ENCODE measurements at places on chromosomes 3 and 15.

DNA sequence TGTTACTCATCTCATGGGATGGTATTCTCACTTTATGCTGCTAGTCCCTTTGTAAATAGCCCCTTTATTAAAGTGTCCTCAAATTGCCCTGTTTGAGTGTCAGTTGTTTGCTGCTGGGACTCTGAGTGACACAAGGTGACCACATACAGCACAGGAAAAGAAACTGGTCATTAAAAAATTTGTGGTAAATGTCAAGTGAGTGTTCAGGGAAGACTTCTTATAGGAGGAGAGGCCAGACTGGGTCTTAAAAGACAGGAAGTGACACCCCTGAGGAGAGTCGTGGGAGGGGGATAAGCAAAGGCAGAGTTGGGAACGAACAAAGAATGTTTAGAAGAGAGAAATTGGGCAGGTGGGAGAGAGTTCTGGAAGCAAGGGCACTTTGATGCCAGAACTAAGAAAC, 35.2 kb downstream of the CCR3 start:
- no peak for DNase-seq

DNA sequence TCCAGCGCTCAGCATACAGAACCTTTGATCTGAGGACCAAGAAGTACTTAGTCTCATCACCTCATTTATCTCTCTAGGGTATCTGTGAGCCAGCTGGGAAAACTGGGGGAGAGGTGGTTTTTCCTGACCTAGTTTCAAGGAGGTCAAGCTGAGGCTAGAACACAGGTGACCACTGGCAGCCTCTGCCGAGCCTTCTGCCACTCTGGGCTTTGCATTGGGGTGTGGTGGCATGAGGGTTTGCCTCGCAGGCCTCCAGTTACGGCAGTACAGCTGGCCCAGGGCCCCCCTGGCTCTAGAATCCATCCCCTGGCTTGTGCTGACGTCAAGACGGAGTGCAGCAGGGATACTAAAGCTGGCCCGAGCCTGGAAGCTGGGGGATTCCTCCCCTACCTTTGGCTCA, 34.7 kb upstream of the CDCP1 start:
- no peak for DNase-seq

- no peak for DNase-seq
These were observed 24.3 kb downstream of the EFCAB12 start for GRCh38 chr3:129404130-129404529.

- no peak for DNase-seq
These were observed 130.3 kb upstream of the CDIN1 start for GRCh38 chr15:36449084-36449661.

- DNase-seq = peak; percentile 12
These were observed 28.9 kb upstream of the KLHL6 start for GRCh38 chr3:183584246-183584913.

DNA sequence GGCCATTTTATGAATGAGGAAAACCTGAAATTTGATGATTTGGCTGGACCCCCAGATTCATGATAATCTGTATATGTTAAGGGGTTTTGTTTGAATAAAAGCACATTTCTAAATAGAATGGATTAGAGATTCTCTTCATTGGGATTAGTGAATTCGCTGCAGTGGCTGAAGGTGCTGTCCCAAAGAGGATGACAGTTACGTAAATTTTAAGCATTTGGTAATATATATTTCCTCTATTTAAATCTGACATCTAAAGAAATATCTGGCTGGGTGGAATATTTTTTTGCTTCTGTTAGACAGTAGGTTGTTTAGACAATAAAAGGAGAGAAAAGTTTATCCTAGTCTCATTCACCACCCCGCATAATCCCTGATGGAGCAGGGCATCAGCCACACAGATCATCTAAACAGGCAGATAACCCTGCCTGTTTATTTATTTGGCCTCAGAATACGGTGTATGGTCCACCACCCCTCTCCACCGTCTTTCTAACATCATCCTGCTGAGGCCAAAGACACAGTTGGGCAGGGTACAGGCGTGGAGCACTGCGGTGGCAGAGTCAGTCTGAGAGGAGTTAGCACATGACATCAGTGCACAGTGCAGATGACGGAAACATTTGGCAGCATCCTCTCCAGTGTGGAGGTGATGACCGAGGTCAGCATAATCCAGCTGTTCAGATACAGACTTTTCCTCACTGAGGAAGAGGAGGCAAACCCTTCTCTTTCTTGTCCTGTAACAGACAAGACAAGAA, 20.4 kb upstream of the NFKBIZ start:
- DNase-seq = no peak

- no peak for DNase-seq
These were observed 172.6 kb upstream of the BHLHE40 start for GRCh38 chr3:4806535-4807108.

DNA sequence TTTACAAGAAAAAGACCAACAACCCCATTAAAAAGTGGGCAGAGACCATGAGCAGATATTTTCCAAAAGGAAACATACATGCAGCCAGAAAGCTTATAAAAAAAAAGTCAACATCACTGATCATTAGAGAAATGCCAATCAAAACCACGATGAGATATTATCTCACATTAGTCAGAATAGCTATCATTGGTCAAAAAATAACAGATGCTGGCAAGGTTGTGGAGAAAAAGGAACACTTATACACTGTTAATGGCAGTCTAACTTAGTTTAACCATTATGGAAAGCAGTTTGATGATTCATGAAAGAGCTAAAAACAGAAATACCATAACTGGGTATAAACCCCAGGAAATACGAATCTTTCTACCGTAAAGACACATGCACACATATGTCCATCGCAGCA, 76.3 kb downstream of the SUCNR1 start:
- no peak for DNase-seq

DNA sequence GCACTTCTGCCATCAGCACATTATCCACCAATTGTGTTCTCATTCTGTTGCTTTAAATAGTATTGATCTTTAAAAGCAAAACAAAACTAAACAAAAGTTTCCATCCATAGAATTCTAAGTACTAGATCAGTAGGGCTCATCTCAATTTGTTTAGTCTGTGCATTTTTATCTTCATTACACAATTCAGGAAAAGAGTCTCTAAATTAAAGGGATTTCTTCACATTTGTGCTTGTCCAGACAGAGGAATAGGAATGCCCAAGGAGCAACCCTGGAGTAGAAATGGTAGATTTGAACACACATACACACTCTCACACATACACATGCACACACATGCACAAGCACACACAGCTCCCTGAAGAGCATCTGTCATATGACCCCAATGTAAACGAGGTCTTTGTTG, 21.4 kb downstream of the LMCD1 start:
- DNase-seq = no peak

DNA sequence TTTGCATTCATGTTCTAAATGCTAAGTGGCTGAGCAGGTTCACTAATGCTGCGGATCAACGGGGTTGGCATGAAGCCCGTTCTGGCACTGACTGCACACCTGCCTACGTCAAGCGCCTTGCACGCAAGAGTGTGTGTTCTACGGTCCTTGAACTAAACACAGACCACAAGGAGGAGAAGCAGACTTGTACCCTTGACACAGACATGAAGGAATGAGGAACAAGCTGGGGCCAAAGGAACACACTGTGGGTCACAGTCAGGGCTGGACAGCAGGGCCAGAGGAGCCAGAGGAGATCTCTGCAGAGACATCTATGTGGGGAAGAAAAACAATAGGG, 48.0 kb upstream of the LDHAL6B start:
- DNase-seq = no peak

DNA sequence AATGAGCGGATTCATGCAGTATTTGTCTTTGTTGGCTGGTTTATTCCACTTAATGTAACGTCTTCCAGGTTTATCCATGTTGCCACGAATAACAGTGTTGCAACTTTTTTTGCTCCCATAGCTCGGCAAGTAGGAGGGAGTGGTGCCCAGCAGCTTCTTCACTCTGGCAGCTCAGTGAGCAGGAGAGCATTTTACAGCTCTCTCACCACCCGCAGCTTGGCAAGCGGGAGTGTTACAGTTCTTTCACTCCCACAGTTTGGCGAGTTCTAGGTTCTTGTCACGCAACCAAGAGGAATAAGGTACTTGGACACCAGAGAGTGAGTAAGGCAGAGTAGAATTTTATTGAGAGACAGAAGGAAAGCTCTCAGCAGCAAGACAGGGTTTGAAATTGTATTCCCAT, 935.2 kb downstream of the TBL1XR1 start:
- no peak for DNase-seq

All from anterior cingulate cortex (tissue), 58 donors.